Stimulated activated CD4-positive, alpha-beta T cell treated with anti-CD3 and anti-CD28 coated beads, Interleukin-2, amount 100 ng/mL, for 4 hours (primary cell): ENCODE measurements at places on chromosomes 6 and 20.
A peak's percentile ranks its signal among the peaks of the same experiment; 100 is the strongest.

GRCh38 chr6:25176466-25176865 lies 102.7 kb upstream of the CARMIL1 start:
- DNase-seq: no peak

DNA sequence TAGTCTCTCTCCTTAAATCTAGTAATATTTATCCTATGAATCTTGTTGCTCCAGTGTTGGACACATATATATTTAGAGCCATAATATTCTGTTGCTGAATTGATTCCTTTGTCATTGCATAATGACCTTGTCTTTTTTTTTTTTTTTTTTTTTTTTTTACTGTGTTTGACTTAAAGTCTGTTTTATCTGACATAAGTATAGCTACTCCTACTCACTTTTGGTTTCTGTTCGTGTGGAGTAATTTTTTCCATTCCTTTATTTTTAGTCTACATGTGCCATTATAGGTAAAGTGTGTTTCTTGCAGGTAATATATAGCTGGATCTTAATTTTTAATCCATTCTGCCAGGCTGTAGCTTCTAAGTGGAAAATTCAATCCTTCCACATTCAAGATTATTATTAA lies 166.5 kb downstream of the GMDS start:
- DNase-seq: no peak

DNA sequence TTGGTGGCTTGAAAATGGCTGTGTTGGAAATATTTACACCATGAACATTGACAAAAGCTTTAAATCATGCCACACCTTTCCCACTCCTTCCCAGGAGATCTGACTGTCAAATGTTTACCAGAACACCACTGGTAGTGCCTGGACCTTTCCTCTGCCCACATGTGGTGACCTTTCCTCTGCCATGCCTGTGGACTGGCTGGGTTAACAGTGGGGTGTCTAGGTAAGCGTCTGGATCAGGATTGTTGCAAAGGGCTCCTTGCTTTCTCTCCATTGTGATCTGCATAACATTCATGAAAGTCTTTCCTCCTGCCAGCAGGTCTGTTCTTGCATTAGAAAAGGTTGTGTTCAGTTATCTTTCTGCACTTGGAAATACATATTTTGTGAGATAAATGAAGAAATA lies 572.7 kb downstream of the DHX35 start:
- no peak for DNase-seq

DNA sequence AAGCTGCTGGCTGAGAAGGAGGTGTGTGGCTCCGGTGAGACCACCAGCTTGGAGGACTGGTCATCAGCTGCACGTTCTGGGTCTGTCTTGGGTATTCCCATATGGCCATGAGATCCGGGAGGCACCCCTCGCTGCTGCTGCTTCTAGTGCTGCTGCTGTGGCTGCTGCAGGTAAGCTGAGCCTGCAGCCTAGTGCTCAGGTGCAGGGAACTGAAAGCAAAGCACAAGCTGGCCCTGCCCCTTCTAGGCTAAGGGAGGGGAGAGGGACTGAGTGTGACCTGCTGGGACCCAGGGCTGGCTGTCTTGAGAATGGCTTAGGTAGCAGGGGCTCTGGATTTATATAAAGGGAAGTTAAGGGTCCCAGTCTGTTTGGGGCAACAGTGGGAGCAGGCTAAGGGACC lies 403 bp downstream of the CDH26 start:
- no peak for DNase-seq

GRCh38 chr6:162532283-162533008 lies 195.1 kb downstream of the PRKN start:
- DNase-seq: no peak

DNA sequence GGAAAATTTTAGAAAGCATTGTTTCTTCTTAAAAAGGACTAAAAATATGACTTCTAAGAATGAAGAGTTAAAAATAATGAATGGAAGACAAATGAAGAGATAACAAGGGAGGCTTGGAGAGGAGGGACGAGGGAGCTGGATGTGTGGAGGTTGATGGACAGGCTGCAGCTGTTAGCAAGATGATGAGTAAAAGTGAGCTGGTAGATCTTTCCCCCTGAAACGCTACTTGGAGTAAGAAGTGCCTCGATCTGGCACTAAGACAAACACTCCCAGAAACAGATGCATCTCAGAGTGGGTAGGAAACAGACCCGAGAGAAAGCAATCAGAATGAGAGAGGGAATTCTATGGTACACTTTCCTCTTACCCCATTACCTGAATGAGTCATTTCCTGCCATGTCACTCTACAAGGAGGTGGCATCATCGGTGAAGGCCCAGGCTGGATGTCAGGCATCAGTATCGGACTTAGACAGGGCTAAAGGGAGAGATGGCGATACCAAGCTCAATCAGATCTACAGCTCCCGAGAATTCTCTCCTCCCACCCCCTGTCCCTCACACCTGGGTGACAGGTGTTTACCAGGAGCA lies 154.1 kb upstream of the BMP2 start:
- no peak for DNase-seq

DNA sequence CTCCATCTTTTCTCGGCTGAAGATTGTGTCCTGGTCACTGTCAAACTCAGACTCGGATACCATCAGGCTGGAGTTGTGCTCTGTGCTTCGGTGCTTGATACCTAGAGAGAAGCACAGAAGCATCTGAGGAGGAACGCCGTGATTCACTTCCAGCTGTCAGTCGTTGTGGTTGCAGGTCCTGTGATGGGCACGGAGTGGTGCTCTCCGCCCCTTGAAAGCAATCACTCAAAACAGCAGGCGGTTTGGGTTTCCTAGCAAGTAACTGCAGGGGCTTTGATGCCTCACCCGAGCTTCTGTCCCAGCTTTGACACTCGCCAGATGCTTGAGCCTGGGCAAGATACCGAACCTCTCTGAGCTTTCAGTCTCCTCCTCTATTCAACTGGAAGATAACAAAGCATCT lies 52.5 kb downstream of the ALDH5A1 start:
- DNase-seq: no peak

DNA sequence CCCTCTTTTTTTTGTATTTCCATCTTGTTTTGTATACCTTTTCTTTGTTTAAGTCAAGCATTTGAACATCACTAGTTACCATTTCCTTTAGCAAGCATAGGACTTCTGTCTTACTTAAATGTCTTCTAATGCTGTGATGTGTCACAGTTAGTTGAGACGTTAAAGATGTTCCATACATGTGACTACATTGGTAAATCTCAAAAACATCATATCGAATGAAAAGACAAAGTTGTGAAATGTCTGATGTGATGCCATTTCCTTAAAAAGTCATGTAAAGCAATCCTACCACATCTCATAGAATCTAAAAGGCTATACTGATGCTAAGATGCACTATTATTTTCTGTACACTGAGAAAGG lies 26.8 kb downstream of the SLC16A10 start:
- DNase-seq: no peak

- no peak for DNase-seq
Observed at GRCh38 chr6:151502499-151502898, 8.7 kb downstream of the CCDC170 start.

DNA sequence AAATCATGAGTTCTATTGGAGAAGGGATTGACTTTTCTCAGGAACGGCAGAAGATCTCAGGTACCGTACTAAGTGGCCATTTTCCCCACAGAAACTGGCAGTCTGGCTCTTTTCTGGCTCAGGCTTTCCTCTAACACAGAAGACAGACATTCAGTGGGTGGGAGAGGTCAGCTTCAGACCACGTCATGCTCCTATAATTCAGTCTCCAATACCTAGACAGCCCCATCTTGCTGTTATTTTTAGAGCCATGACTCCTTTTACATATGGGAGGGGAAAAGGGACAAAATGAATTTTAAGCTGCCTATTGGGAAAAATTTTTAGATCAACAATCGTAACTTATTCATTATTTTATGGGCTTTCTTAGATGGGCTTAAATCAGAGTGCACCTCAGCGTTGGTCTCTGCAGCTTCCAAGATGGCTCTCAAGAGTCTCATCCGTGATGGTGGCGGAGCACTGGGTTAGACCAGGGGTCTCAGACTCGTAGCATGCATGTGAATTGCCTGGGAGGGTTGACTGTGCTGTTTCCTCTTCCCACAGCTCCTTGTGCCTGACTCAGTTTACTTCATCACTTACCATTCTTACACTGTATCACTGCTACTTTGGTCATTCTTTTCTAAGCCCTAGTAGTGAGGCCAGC lies 86.9 kb downstream of the TCP11 start:
- no peak for DNase-seq

DNA sequence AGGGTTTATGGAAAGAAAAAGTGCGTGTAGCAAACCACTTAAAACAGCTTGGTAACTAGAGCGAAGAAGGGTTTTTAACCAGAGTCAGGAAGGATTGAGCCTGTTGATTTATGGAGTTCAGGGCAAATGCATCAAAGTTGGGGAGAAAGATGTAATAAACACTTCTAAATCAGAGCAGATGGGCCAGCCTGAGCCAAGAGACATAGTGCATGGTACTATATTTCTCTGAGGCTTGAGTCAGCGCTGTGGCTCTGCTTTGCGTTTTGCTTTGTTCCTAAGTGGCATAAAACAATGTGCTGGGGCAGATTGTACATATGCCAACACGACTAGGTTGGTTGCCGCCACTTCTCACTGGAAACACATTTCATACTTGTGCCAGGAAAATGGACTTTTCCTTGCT lies 111.3 kb downstream of the BCKDHB start:
- no peak for DNase-seq

DNA sequence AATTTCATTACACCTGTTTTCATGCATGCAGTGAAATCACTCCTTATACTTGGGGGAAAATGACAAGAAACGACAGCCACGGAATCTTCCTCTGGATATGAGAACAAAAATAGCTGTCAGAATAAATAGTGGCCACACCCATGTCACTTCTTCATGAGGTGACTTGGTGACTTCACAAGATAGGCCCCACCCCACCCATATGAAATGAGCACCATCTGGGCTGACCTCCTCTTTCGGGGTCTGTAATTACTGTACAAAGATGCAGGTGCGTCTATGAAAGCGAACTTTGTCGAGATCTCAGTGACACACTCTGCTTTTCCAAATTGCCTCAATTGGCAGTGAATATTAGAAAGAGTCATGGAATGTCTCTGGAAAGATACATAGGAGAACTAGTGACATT lies 184.2 kb upstream of the CCN2 start:
- DNase-seq: no peak

DNA sequence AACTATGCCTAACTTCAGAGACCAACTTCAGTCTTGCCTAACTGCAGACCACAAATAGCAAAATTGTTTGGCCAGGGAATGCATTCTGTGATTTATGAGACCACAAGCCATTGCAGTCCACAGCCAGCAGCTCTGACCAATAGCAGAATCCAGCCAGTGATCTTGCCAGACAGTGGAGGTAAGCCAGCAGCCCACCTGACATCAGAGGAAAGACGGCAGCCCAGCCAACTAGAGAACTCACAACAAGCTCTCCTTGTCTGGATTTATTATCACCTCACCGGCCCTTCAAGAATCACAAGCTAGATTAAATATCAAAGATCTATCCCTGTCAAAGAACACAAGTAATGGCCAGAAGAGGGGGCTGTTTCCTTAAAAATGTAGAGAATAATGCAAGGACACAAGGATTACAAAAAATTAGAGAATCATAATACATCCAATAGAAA lies 66.5 kb upstream of the SLC35F1 start:
- no peak for DNase-seq

DNA sequence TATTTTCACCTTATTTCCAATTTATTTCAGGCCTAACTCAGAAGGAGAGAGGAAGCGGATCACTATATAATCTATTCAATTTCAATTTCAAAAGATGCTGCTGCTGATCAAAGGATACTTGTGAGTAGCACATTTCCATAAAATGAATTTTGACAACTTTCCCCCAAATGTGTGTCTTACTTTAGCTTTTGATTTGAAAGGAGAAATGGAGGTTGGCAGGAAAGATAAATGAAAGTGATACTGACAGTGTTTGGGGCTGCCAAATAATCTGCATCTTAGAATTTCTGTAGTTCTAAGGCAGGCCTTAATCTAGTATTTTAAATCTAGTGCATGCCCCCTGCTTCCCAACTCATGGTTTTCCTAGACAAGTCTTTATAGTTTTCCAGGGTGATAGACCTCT lies 535.4 kb downstream of the DOK5 start:
- no peak for DNase-seq

- no peak for DNase-seq
Observed at GRCh38 chr6:107670792-107671199, 153.3 kb downstream of the SCML4 start.

GRCh38 chr20:13024596-13024995 lies 15.8 kb downstream of the SPTLC3 start:
- no peak for DNase-seq

DNA sequence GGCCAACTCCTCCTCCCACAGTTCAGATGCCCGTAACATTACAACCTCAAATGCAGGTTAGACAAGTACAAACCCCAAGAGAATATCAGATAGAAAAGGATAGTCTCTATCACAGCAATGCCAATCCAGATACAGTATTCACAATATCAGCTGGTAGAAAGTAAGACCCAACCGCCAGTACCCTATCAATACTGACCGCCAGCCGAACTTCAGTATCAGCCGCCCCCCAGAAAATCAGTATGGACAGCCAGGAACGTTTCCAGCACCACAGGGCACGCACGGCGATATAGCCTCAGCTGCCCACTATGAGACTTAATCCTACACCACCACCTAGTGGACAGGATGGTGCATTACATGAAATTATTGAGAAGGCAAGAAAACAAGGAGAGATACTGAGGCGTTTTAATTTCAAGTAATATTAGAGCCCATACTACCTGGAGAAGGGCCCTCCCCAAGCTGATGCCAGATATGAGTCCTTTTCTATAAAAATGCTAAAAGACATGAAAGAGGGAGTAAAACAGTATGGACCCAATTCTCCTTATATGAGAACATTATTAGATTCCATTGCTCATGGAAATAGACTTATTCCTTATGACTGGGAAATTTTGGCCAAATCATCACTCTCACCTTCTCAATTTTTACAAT lies 17.6 kb upstream of the EIF2S2 start:
- peak; percentile 49 for DNase-seq

GRCh38 chr6:167532410-167533288 lies 207.8 kb downstream of the TTLL2 start:
- DNase-seq: no peak

DNA sequence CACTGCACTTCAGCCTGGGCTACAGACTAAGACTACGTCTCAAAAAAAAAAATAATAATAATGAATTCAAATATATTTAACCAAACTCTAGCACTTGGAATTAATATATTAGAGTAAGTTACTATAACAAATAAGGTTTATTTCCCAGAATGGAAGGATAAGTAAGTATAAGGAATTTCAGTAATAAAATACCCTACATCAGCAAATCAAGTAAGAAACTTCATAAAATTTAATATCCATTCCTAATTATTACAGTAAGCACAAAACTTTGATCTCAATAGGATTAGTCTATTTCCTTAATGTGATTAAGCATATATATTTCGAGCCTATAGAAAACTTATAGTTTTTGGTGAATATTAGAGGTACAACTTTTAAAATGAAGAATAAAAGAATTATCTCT lies 36.7 kb upstream of the SDHAF4 start:
- no peak for DNase-seq
